Femur (tissue), 1 donor: ENCODE measurements at places on chromosomes 13 and 19.

DNA sequence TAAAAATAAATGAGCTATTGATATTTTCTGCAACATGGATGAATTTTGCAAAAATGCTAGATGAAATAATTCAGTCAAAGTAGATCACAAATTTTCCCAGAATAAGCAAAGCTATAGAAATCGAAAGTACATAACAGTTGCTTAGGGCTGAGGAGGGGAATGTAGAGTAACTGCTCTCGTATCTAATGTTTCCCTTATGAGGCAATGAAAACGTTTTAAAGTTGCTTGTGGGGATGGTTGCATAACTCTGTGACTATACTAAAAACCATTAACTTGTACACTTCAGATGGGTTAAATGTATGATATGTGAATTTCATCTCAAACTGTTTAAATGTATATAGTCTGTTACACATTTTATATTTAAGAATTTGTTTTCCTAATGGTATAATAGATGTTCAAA, 231.7 kb downstream of the GGACT start:
- DNase-seq = no peak

GRCh38 chr19:58304748-58305064, 471 bp upstream of the ERVK3-1 start:
- no peak for DNase-seq

GRCh38 chr13:76950101-76950500, 1.8 kb downstream of the ACOD1 start:
- no peak for DNase-seq

- DNase-seq = no peak
Observed at GRCh38 chr19:15196360-15197005, 4.3 kb downstream of the NOTCH3 start.

GRCh38 chr13:32473650-32474049, 45.7 kb upstream of the N4BP2L1 start:
- no peak for DNase-seq

GRCh38 chr13:24131749-24132148, 28.8 kb upstream of the SPATA13 start:
- no peak for DNase-seq

GRCh38 chr13:111241006-111241755, 79.3 kb upstream of the TEX29 start:
- DNase-seq = no peak

DNA sequence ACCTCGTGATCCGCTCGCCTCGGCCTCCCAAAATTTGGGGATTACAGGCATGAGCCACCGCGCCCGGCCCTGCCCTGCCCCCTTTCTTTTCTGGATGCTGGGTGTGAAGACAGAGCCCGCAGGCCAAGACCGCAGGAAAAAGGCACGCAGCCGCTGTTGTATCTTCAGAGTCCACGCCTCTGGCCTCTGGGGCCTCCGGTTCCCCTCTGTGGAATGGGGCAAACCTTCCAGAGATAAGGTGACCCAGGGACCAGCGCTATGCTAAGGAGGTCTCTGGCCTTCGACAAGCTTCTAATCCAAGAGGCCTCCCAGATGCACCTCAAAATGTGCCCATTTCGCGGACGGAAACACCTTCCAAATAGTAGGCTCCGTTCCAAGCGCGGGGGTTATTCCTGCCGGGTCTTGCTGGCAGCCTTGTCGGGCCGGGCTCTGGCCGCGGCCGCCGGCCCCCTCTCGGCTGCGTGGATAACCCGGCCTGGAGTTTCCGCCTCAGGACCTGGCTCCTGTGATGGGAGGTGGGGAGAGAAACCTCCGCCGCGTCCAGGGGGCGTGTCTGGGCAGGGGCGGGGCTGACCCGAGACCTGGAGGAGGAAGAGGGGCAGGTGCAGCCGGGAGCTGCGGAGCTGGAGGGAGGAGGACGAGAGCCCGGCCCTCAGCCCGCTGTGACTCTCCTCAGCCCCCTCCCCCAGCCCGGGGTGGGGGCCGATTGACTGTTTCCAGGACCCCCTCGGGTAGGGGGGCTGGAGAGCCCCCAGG, 13.1 kb downstream of the TJP3 start:
- DNase-seq = peak; percentile 85

GRCh38 chr19:12886969-12887747, at the start of gene KLF1:
Gene KLF1 (minus strand): TSS chr19:12887201. CDS start chr19:12887140, 61 bp downstream.
- no peak for DNase-seq

DNA sequence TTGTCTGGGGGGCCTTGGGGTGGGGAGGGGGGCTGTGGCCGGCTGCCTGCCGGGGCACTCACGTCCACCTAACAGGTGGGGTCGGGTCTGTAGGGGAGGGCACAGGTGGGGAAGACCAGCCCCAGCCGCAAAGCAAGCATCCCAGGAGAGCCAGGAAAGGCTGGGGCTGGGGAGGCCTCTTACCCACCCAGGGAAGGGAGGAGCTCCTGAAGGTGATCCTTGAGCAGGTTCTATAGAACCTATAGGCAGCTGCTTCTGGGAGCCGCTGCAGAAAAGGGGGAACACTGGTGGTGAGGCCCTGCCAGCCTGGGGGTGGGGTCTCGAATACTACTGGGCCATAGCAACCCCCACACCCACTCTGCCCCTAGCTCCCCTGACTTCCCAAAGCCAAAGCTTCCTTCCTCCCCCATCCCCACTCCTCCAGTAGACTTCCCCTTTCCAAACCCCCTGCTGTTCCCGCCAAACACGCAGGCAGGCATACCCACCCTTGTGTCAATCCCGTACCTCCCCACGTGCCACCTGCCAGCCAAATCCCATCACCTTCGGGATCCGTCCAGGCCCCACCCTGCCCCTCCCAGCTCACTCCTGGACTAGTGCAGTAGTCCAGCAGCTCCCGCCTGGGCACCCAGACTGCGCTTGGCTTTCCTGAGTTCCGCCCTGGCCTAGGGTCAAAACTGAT, 5.6 kb downstream of the KLF16 start:
- no peak for DNase-seq

DNA sequence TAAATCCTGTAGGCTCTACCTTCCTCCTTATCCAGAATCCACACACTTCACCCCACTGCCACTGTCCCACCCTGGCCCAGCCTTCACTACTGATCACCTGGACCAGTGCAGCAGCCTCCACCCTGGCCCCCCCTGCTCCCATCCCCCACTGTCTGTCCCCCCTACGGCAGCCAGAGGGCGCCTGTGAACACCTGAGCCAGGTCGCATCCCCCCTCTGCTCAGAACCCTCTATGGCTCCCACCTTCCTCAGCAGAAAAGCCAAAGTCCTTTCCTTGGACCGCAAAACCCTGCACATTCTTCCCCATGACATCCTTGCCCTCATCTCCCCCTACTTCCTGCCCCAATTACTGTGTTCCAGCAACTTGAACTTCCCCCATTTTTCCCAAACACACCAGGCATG, 20.6 kb downstream of the ELAVL3 start:
- no peak for DNase-seq

GRCh38 chr19:48624791-48625723, 5.8 kb downstream of the SPHK2 start:
- DNase-seq = no peak

GRCh38 chr13:48738311-48738710, 84.6 kb downstream of the CYSLTR2 start:
- DNase-seq = no peak

DNA sequence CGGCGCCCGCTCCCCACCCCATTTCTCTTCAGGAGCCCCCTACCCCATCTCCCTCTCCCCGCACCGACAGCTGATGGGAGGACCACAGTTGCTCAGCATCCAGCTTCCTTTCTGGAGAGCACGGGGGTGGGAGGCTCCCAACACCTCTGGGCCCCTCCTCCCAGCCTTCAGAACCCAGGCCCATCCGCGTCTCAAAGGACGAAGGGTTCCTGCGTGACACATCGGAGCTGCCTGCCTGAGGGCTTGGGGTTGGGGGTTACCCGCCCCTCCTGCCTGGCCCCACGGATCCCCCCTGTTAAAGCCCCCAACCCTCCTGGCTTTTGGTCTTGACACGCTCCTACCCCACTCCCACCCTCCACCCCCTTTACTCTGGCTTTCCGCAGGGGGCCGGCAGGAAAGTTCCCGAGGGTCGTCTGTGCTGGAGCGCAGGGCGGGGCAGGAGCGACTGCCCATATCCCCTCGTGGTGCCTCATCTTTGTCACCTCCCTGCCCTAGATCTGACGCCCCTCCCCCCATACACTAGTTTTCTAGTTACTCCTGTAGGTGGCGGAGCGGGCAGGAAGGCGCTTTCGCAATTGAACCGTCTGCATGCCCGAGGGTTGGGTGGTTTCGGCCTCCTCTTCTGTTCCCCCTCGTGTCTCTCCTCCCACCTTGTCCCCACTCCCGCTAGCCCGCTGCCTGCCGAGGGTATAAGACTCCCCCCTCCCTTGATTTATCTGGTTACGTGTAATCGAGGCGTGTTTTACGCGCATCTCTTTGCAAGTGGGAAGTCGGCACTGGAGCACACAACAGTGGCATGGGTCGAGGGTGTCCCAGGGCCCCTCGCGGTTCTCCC, 924 bp downstream of the TRAPPC5 start:
- peak; percentile 84 for DNase-seq

DNA sequence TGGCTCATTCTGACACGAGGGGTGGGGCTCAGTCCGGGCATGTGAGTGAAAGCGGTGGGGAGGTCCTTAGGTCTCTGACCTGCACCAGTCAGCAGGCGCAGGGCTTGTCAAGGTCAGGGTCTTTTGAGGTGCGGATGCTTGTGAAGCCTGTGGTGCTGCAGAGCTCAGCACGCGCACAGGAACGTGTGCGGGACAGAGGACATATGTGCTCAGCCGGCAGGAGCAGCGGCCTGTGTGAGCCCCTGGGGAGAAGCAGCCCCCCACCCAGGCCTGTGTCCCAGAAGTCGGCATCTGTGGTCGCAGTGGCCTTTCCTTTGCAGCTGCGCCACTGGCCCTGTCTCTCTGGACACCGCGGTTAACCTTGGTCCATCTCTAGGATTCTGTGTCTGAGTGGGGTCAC, 30.9 kb downstream of the ATP4B start:
- no peak for DNase-seq

DNA sequence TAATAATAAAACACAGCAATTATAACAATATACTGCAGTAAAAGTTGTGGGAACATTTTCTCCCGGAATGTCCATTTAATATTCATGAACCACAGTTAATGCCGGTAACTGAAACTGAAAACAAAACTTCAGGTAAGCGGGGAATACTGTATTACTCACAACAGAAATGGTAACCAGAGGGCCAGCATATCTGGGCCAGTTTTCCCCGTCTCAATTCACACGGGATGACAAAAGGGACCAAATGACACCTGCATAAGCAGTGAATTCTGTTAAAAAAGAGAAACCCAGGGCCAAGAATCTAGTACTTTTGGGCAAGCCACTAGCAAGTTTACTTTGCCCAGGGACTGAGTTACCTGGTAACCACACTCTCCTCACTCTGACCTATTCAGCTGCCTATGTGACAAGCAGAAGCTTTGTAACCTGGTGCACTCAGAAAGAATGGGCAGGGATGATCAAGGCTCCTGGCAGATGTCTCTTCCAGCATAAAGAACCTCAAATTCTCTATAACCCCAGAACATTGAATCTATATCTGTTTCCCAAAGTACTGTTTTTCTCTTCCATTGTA, 1171.2 kb downstream of the DIAPH3 start:
- DNase-seq = no peak

DNA sequence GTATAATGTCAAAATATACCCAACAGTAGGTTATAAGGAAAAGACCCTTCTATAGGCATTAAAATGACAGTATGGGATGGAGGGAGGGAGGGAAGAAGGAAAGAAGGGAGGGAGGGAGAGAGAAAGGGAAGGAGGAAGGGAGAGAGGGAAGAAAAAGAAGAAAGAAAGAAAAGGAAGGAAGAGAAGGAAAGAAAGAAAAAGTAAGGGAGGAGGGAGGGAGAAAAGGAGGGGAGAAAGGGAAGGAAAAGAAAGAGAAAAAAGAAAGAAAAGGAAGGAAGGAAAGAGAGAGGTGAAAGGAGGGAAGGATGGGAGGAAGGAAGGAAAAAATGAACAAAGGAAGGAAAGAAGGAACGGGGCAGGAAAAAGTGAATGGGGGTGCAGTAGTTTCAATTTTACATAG, 35.3 kb upstream of the CACNA1A start:
- DNase-seq = no peak

DNA sequence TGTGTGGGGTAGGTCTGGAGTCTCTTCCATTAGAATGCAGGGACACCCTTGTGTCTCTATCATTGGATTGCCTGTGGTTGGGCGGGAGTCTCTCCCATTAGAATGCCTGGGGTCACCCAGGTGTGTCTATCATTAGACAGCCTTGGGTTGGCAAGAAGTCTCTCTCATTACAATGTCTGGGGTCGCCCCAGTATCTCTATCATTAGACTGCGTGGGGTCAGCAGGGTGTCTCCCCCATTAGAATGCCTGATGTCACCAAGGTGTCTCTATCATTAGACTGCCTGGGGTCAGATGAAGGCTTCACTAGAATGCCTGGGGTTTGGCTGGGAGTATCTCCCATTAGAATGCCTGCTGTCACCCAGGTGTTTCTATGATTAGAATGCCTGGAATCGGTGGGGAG, 1539.0 kb downstream of the UQCRFS1 start:
- DNase-seq = no peak

DNA sequence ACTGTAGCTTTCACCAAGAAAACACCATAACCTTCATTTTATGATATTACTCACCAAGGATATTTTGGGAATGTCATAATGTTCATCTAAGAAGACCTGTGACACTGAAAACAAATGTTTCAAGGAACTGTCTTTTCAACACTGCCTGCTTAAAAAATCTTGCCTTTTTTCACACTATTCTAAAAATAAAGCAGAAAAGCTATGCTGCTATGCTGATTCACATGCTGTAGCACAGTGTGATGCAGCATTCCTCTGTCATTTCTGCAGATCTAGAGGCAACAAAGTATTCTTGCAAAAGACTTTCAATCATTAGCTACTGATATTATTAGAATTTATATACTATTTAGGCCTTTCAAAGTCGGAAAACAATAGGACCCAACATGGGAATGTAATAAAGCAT, 525.7 kb downstream of the UQCRFS1 start:
- no peak for DNase-seq

DNA sequence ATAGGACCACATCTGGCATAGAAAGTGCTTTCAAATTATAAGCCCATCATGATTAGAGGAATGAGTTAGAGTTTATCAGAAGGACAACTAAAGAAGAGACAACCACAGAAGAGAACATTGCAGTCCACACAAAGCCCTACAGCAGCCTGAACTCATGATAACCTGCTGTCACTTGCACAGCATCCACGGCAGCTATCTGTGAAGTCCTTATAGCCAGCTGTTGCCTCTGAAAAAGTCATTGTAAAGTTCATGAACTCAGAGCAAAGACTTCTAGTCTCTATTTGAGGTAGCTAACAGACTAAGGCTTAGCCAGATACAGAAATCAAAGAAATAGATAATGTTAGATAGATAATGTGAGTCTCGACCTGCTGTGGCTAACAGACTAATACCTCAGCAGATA, 450.0 kb downstream of the KLF5 start:
- DNase-seq = no peak

DNA sequence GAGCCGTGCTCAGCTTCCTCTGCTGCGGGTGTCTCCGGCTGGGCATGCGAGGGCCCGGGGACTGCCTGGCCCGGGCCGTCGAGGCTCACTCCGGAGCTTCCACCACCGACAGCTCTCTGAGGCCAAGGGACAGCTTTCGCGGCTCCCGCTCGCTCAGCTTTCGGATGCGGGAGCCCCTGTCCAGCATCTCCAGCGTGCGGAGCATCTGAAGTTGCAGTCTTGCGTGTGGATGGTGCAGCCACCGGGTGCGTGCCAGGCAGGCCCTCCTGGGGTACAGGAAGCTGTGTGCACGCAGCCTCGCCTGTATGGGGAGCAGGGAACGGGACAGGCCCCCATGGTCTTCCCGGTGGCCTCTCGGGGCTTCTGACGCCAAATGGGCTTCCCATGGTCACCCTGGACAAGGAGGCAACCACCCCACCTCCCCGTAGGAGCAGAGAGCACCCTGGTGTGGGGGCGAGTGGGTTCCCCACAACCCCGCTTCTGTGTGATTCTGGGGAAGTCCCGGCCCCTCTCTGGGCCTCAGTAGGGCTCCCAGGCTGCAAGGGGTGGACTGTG, 1.2 kb downstream of the S1PR4 start:
- no peak for DNase-seq

GRCh38 chr19:29667901-29668341, 2.7 kb downstream of the PLEKHF1 start:
- no peak for DNase-seq
